ENCODE measurements at places on chromosomes 7 and 10.

DNA sequence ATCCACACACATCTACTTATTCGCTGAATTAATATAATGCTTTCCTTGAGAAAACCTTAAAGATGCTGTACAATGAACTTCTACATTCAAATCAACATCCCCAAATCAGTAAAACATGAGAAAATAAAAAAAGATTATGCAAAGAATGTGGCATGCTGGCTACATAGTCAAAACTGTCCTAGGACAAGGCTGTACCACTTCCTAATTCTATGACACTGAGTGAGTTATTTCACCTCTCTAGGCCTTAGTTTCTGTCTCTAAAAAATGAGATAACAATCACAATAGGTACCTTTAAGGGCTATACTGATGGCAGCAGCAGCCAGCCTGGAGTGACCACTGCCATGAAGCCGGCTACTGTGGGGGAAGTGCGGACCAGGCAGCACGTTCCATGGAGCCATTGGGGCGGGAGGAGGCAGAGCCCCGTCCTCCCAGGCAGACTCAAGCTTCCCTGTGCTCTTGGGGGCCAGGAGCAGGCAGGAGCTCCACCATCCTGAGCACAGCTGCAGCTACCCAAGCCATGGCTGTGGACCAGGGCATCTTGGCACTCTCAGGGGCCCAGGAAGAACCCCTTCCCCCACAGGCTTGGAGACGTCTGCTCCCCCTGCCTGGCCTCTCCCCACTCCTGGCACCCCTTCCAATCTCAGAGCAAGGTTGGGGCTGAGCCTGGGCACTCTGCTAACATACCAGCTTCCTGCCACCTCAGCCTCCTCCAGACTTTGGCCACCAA is 110.2 kb downstream of the ELAPOR2 start:
- no peak for DNase-seq

- no peak for DNase-seq
Observed at GRCh38 chr10:75441196-75441595, 9.8 kb downstream of the LRMDA start.

DNA sequence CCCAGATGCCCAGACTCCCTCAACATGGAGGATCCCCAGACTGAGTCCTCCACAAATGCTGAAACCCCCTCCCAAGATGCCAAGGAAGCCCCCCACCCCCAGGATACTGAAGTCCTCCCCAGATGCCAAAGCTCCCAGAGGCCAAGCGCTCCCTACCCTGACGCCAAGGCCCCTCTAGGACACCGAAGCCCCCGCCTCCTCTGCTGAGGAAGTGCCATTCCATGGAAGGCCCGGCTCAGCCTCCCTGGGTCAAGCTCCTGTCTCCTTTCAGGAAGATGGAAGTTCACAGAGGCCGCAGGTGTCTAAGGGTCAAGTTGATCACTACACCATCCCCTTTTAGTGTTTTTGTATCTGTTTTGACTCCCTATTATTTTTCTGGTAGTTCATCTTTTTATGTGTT is 606.8 kb downstream of the DNAJB6 start:
- DNase-seq = no peak

DNA sequence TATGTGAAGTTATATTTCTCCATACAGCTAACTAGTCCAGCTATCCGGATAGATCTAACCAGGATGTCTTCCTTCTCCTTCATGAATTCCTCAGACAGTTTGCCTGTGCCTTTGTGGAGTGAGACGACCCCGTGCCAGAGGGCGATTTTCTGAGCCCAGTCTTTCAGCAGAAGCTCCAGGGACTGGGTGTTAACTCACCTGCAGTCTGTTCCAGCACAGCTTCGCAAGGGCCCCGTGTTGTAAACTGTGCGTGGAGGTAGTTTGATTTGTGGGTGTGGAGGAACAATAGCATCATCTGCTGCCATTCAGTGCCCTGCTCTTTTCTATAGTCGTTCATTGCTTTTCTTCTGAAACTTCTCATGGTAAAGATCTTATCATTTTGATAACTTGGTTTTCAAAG is 103.8 kb downstream of the INPP5A start:
- DNase-seq = no peak

DNA sequence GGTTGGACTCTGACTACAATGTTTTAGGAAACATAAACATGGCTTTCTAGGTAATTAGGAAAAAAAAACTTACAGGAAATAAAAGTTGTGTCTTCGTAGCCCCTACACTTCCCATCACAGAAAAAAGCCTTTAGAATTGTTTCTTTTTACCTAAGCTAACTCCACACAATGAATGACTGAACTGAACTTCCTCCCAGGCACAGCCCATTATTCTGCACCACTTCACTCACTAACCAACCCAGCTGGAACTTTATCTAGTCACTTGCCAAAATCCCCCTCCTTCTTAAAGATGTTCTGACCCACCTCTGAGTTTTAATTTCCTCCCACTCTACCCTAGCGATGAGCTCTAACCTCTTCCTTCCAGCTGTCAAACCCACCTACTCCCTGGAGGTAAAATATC is 91.7 kb upstream of the MEOX2 start:
- DNase-seq = no peak

GRCh38 chr10:126133906-126134656 is 237.7 kb downstream of the FANK1 start:
- peak; percentile 49 for DNase-seq

GRCh38 chr7:155709453-155709852 is 65.0 kb downstream of the RBM33 start:
- no peak for DNase-seq

- no peak for DNase-seq
Observed at GRCh38 chr10:56943221-56943755, 582.2 kb upstream of the ZWINT start.

GRCh38 chr7:33958104-33958503 is 52.8 kb downstream of the BMPER start:
- no peak for DNase-seq

DNA sequence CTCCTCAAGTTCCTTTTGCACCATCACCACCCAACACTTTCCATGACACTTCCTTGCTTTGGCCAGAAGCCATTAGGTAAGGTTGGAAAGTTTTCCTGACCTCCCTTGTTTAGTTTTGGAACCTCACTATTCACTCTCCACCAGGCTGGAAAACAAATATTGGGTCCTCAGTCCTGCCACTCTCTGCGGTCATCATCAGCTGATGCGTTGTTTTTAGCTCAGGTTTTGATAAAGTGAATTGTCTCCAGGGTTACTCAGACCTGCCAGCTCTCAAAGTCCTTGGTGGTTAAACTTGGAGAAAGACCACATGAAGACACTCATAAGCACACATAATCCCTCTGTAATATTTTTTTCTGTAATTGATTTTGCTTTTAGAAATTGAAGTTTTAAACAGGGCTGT is 55.5 kb downstream of the CCDC186 start:
- DNase-seq = no peak

GRCh38 chr10:93085272-93085859 is 11.7 kb downstream of the CYP26A1 start:
- DNase-seq = no peak

- DNase-seq = no peak
Observed at GRCh38 chr10:102702742-102703141, 11.5 kb downstream of the ARL3 start.

DNA sequence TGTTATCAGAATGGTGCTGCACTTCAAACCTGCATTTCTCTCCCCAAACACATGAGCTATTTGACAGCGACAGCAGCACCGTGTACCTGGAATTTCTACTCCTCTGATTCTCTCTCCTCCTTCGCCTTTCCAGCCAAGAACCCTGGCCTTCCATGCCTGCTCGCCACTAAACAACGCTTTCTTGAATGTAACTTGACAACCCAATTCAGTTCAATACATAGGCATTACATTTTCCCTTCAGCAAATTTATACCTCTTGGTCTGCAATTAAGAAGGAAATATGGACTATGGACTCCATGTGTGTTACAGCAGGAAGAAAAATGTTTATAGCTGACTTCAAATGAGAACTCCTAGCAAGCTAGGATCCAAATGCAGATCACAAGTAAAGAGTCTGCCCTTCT is 162.6 kb upstream of the AUTS2 start:
- no peak for DNase-seq

GRCh38 chr7:45564485-45564884 is 9.7 kb upstream of the ADCY1 start:
- no peak for DNase-seq

- DNase-seq = peak; percentile 67
Observed at GRCh38 chr7:106022193-106022821, 59.2 kb downstream of the CDHR3 start.

DNA sequence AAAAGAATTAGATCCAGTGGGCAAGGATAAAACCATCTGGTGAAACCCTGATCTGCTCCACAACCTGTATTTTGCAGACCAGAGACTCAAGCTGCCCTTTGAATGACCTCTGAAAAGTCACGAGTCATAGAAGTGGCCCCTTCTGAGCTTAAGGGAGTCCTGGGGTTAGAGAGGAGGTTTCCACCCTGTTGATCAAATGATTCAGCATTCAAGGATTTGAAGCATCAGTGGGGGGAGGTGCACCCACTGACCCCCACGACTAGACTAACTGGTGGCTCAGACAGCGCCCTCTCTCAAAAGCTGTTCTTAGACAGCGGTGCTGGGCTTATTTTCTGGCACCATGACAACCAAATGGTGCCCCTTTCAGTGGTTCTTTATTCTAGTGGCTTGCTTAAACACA is 44.3 kb downstream of the PLCE1 start:
- peak; percentile 78 for DNase-seq

DNA sequence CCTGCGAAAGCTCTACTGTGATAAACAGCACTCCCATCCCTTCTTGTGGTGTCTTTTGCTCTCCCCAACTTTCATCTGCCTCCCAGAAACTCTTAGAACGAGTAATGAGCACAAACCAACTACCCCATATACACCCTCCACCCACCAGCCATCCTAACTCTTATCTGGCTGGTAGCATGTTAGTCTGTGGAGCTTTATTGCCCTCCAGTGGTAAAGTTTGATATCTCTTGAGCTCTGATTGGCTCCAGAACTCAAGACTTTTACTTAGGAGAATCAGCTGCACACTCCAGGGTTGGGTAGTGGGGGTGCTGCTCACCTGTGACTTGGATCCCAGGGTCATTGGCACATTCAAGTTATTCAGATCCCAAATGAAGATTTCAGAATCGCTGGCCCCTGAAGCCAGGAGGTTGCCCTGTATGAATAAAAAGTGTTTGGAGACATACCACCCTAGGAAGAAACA is 10.9 kb downstream of the SEC31B start:
- DNase-seq = peak; percentile 69

- peak; percentile 79 for DNase-seq
Observed at GRCh38 chr10:99983280-99983988, 26.3 kb downstream of the DNMBP start.

- no peak for DNase-seq
Observed at GRCh38 chr7:155020996-155021395, 18.1 kb upstream of the PAXIP1 start.

GRCh38 chr7:44283381-44284211 is 41.8 kb downstream of the CAMK2B start:
- no peak for DNase-seq

DNA sequence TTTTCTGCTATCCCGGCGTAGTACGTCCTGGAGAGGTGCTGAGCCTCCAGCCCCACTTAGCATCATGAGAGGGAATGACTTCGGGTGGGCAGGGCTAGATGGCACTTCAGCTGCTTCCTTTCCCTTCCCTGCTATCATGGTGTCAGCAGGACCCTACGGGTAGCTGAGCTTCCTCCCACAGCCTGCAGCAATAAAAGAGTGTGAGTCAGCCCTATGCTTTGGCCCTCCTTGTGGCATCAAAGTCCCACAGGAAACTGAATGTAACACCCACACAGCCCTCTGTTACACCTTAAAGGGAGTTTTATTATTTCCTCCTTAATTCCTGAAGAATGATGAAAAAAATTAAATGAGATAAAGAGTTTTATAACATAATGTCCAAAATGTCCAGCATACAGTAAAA is 458.1 kb downstream of the RPS24 start:
- DNase-seq = peak; percentile 36

DNA sequence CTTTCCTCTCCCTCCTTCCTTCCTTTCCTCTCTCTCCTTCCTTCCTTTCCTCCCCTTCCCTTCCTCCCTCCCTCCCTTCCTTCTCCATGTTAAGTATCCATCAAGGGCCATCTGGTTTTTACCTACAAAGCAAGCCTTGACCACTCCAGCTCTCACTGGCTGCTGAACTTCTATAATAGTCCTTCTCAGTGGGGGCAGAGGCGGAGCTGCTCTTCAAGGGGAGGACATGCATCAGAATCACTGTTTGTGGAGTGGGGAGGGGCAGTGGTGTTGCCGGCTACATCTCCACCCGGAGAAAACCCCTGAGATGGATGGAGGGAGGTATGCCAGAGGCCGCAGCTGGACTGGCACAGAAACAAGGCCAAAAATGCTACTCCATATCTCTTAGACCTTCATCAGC is 25.9 kb downstream of the LAMB1 start:
- DNase-seq = no peak

DNA sequence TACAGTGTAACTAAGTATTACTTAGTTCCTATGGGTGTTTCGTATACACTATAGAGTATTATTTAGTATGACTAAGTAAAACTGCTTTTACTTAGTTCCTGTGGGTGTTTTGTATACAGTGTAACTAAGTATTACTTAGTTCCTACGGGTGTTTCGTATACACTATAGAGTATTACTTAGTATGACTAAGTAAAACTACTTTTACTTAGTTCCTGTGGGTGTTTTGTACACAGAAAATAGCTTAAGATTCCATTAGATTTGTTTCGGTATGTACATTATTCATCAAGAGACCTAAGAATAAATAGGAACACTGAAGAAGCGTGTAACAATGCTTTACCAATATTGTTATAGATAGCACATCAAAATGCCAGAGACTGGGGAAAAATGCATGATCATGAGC is 25.0 kb downstream of the IGF2BP3 start:
- DNase-seq = peak; percentile 4
